CD4-positive, alpha-beta T cell treated with Interleukin-15 for 1 hour (primary cell): ENCODE measurements at places on chromosomes 4 and X.

DNA sequence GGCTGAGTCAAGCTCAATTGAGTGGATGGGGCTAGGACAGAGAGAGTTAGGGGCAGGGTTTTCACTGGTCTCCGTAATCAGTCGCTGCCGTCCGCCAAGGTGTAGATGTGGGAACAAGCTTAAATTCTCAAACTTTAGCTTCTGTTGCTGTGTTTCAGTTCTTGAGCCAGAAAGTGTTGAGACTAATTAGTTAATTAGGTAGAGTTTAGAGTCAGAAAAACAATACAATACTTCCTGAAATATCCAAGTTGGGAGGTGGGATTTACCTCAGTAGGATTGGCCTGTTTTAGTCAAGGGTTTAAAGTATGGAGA is 1.1 kb upstream of the UBE2D3 start:
- DNase-seq = no peak

- DNase-seq = no peak
Measured at GRCh38 chr4:181559637-181560036, 683.6 kb upstream of the TENM3 start.

DNA sequence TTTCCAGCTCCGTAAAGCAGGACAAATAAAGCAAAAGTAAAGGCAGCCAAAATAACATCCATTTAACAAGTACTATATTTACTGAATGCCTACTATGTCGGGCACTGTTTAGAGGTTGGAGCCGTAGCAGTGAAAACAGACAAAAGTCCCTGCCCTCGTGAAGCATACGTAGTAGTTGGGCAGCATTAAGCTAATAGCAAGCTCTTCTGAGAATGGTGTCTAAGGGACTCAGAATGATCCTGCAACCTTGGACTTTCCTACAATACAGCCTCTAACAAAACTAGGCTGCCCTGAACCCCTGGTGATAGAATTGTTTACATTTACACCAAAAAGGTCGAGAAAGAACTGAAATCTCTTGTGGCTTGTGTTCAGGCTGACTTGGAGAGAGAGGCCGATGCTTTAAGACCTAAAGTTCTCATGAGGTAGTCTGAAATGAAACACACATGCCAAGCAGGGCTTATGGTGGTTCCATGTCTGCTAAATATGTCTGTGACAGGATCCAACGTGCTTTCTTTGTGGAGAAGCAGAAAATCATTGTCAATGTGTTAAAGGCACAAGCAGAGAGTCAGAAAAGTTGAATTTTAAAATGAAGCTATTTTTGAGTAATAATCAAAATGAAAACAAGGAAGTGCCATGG is 898 bp upstream of the PDGFC start:
- DNase-seq = no peak

- no peak for DNase-seq
Measured at GRCh38 chr4:7698584-7698983, 241.1 kb downstream of the AFAP1 start.
